ENCODE measurements at places on chromosomes 12 and 14. TPM values are rescaled to one million over a fixed set of nuclear protein-coding genes. Genes with fewer than 3 reads are reported as not detected.
A peak's percentile ranks its signal among the peaks of the same experiment; 100 is the strongest.

GRCh38 chr12:96520767-96521166 lies 31.4 kb downstream of the CFAP54 start:
- DNase-seq = no peak

DNA sequence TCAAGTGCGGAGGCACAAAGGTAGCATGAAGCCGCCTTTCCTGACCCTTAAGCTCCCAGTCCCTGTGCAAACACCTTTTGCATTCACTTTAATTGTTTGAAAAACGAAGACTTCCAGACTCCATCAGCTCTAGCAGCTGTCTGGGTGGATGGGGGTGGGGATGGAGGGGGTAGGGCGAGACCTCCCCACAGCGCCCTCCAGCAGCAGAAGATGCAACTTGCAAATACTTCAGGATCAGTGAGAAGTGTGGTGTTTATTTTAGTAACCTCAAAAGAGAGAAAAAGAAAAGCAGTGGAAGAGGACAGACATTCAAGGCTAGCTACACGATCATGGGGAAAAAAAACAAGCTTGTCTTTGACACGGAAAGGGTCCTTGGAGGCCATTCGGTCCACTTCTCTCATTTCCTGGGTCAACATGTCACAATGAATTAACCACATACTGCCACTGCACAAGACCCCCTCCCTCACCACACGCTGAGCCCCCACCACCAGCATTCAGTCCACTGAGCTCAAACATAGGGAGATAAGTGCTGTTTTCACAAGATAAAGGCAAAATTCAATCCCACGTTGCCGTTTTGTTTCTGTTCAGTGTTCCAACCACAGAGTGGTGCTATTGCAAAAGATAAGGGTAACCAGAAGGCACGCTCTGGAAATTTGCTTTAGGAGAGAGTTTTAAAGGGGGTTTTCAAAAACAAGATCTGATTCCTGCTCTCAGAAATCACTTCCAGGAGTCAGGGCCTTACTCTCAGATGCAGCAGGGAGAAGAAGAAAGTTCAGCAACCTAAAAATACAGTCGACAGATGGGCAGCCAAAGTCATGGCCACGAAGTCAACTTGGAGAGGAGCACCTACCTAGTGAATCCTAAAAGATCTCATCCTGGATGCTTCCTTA lies 3.3 kb upstream of the NTF3 start:
- no peak for DNase-seq

GRCh38 chr12:48527891-48528670 lies 2.6 kb downstream of the OR8S1 start:
- DNase-seq = no peak

CABP1 gene
- total RNA-seq = not detected

- no peak for DNase-seq
Observed at GRCh38 chr12:74539765-74540526, 2.3 kb downstream of the ATXN7L3B start.

- no peak for DNase-seq
Observed at GRCh38 chr14:31466554-31466953, 9.2 kb upstream of the DTD2 start.

SMAGP gene
- total RNA-seq = 5.5 TPM

OR11H6 gene
- not detected for total RNA-seq

- no peak for DNase-seq
Observed at GRCh38 chr12:47601071-47601470, 104.8 kb downstream of the RPAP3 start.

- peak; percentile 26 for DNase-seq
Observed at GRCh38 chr14:104870368-104871144, 5.5 kb downstream of the CEP170B start.

HSPB8 gene
- total RNA-seq = not detected

ENDOU gene
- total RNA-seq = not detected

DNA sequence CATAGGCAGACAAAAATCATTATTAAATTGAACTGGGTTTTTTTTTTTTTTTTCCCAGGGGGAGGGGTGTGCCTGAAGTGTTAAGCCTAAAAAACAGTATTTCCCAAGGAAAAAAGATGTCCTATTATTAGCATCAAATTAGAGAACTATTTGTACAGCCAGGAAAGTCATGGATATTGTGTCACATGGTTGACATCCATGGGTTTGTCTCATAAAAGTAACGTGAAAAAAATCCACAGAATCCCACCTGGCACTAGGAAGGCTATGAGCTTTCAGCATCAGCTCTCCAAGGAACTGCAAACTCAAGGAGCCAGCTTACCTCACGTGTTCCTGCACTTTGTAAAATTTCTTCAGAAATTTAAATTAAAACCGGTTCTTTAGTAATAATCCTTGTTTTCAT lies 69.1 kb upstream of the EGLN3 start:
- no peak for DNase-seq

VRTN gene
- not detected for total RNA-seq

TOMM20L gene
- not detected for total RNA-seq

GRCh38 chr12:1319212-1319611 lies 275.2 kb downstream of the FBXL14 start:
- DNase-seq = no peak

KCNJ8 gene
- total RNA-seq = 0.25 TPM
